Activated CD4-positive, alpha-beta T cell treated with anti-CD3 and anti-CD28 coated beads, Interleukin-10, Interleukin-2, amounts not matched to agents 100 ng/mL and 50 ng/mL, durations not matched to agents 16 hours and 8 hours (primary cell): ENCODE measurements at places on chromosomes 2 and 18.

- no peak for DNase-seq
Measured at GRCh38 chr2:236762628-236763027, 193.0 kb downstream of the ACKR3 start.

DNA sequence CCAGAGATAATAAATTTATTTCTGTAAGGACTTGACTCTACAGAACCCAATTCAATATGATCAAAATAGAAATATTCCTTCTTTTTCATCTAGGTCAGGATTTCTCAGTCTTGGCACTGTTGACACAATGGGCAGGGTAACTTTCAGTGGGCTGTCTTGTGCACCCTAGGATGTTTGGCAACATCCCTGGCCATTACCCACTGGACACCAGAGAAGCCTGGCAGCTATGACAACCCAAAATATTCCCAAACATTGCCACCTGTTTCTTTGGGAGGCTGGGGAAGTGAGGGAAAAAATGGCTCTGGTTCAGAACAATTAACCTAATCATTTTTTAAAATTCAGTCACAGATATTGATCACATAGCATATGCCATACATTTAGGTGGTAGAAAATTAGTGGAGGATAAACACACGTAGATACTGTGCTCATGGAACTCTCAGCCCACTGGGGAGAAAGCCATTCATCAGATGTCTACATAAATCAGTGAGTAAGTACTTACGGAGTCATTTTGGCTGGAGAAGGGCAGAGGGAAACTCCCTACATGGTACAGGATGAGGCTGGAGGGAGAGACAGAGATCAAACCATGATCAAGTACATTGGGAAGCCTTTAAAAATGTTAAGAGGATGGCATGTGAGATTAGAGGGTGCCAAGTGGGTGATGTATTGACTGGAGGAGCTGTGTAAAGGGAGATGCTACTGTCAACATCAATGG is 718 bp upstream of the TNP1 start:
- DNase-seq = no peak

DNA sequence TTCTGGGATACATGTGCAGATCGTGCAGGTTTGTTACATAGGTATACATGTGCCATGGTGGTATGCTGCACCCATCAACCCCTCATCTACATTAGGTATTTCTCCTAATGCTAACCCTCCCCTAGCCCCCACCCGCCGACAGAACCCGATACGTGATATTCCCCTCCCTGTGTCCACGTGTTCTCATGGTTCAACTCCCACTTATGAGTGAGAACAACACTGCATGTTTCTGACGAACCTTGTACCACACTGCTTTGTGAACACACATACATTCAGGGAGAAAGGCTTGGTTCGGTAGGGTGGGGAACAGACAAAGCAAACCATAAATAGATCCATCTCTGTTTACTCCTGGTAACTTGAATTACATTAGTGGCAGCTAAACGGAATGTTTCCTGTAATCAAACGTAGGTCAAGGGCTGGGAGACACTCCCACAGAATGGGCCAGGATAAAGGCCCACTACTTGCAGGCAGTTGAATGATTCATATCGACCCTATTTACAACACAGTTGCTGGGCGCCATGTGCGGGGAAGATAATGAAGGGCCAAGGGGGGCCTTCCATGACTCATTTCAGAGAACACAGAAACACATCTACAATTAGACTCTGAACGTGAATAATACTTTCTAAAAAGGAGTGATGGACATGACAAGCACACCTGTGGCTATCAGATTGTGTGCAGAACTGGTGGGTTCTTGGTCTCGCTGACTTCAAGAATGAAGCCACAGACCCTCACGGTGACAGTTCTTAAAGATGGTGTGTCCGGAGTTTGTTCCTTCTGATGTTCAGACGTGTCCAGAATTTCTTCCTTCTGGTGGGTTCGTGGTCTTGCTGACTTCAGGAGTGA is 56.8 kb upstream of the KIDINS220 start:
- no peak for DNase-seq

DNA sequence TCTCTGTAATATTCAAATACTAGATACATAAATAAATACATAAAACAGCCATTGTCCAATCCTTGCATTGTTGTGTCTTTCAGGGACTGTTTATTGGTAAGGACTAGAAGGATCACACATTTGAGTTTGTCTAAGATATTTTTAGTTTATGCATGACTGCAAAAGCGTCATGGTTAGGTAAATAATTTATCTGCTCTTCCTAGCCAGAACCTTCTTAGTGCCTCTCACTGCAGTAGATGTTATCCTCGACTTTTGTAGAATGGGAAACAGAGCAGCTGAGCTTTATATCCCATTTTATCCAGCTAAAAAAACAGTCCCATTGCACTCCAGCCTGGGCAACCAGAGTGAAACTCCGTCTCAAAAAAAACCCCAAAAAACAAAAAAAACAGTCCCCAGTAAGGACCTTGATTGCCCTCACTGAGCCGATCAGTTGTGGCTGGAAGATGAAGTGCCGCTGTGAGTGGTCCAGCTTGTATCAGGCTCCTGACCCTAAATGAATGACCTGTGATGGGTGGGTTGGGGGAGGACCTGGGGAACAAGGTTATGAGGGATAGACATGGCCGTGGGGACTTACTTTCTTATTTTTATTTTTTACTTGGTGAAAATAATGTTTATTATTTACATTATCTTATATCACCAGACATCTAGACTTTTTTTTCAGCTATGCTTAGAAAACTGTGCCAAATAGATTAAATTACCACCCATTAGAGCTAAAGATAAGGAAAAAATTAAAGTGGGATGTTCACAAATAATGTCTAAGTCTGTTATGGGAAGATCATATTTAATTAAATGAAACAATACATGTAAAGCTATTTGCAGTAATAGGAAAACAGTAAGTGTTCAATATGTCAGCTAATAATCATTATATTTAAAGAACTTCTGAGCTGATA is 10.9 kb upstream of the ADAM23 start:
- no peak for DNase-seq

DNA sequence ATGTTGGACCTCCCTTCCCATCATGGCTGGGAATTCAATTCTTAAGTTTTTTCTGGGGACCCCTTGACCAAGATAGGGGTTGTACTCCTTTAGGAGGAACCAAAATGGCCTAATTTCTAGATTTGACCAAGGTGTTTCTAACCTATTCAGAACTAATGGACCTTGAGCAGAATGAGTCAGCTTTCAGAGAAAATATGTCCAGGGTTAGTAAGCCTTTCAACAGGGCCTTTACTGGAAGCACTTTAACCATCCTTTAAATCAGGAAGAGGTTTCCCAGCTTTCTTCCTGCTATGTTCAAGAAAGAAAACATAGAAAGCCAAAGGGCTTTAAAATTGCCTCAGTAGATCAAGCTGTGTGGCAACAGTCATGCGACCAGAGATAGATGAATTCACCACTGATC is 1184.9 kb upstream of the ACVR2A start:
- DNase-seq = no peak

DNA sequence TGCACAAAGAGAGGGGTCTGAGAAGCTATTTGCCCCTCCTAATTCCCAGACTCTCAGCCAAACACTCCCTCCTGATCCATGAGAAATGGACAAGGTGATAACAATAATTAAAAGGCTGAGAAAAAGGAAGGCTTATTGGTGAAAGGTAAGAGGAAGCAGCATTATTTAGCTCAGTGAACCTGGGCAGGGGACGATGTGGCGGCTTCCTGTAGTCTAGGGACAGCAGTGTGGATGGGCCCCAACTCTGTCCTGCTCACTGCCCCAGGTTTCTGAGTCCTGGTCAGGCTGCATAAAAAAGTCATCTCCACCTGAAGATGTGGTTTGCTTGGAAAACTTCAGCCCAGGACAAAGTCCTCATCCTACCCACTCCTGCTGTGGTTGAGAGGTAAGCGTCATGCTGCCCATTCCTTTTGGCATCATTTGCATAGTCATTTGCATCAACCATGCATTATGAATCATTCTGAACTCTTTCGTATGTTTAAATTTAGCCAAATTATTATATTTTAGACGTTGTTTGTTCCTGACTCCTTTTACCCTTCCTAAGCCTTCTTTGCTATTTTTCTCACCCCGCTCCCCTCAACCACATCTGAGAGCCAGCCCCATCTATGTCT is 126.8 kb downstream of the CLIP4 start:
- DNase-seq = no peak

GRCh38 chr2:207975921-207976320 is 49.4 kb downstream of the PLEKHM3 start:
- no peak for DNase-seq

DNA sequence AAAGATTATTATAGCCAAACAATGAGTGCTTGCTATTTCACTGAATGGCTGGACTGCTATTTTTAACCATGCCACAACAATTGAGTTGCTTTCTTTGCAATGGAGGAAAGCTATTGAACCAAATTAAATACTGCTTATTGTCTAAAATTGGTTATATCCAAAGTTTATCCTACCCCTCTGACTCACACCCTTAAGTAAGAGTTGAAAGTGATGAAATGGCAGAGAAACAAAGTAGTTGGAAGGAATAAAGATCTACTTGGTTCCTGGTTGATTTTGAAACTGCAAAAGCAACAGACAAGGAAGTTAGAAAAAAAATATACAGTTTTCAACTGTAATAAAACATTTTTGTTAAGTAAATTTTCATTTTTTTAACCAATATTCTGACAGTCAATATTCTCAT is 47.5 kb downstream of the EML4 start:
- DNase-seq = no peak

- DNase-seq = no peak
Measured at GRCh38 chr2:240326246-240326645, 109.2 kb upstream of the GPC1 start.

DNA sequence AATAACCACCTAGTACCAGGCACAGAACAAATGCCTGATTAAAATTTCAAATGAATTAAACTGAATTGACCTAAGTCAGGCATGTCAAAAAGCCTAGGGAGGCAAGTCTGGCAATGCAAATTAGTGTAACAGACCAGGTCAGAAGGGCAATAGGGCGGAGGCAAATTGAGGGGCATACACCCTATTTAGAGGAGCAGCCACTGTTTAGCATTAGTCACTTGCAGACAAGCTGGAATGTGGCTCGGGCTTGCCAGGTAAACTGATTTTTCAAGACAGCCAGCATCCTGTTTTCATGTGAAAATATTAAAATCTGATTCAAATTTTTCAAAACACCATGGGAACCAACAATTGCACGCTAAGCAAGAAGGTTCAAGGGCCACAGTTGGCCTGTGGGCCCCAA is 160.3 kb downstream of the EN1 start:
- DNase-seq = no peak

- no peak for DNase-seq
Measured at GRCh38 chr2:19576411-19576810, 218.0 kb upstream of the OSR1 start.

DNA sequence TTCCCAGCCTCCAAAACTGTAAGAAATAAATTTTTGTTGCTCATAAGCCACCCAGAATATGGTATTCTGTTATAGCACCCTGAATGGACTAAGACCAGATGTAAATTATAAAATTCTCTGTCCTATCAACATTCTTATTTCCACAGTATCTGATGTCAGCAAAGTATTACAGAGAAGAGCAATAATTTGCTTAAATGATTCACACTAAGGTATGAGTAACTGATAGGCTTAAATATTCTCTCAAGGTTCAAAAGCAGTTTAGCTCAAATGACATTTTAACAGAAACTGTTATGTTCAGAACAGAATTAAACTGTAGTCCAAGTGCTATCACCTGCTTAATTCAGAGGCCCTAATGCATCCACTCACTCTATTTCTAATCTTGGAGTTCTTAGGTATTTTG is 12.8 kb downstream of the SESTD1 start:
- no peak for DNase-seq

DNA sequence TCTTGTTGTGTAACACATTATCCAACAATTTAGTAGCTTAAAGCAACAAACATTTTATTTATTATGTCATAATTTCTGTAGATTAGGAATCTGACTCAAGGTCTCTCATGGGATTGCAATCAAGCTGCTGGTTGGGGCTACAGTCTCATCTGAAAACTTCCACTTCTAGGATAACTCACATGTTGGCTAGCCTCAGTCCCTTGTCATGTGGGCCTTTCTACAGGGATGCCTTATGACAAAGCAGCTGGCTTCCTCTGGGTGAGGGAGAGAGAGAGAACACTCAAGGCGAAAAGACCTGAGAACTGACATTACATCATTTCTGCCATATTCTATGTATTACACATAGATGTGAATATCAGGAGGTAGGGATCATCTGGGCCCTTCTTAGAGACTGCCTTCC is 317.9 kb upstream of the VRK2 start:
- no peak for DNase-seq

DNA sequence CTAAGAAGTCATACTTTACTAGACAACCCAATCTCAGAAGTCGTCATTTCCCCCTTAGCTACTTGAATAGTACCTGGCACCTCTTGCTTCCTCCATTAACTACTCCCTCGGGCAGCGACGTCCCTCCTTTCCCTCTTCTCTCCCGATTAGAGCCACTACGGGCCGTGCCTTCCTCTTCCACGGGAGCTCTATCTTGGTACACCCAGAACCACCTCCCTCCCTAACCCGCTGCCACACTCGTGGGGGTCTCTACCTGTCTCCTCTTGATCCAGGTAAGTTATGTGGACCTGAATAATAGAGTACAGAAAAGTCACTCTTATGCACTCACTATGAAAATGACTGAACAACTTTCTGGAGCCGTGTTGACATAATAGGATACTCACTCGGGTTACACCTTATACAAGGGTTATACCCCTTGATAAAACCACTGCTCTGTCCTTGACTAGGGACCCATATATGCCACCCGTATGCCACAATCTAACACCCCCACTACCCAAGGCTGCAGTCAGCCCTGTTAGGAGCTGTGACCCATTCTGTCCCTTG is 595 bp upstream of the HDHD2 start:
- DNase-seq = no peak

DNA sequence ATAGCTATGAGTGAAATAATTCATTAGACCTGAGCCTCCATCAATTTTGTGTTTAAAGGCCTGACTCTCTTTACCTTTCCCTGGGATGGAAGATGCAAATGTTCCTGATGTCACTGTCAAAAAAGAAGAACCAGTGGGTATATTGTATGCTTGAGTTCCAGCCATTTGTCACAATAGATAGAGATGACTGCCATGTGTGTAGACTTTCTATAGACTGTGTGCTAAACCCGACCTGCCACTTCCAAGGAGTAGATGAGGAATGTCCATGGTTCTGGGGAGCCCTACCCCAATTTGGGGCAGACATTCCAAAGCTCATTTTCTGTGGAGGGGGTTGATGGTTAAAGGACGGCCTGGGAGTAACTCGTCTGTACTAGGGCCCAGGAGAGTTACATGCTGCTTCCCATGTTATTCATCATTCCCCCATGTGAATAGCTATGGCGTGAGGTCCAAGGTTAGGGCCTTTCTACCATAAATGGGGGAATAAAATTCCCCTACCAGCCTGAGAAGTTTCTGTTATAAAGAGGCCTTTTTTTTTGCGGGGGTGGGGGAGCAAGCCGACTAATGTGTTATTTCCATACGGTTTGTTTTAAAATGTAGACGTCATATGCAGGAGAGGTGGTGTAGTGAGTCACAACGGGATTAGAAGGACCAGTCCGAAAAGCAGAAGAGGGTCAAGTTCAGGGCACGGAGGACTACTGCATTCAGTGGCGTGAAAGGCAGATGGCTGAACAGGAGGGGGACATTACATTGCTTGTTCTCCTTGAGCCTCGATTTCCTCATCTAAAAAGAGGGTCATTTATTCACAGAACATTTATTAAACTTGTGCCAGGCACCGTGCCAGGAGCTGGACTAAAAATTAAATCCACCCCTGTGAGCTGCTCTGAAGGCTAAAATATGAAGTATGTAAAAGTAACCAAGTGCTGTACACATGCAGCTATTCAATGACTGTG is 24.0 kb downstream of the IL1B start:
- DNase-seq = no peak

GRCh38 chr2:27569398-27569797 is 13.4 kb upstream of the ZNF512 start:
- no peak for DNase-seq

- DNase-seq = no peak
Measured at GRCh38 chr2:27255187-27255586, 7.7 kb downstream of the SLC30A3 start.

- DNase-seq = no peak
Measured at GRCh38 chr18:76273036-76273545, 222.0 kb downstream of the ZNF516 start.
